ENCODE measurements at places on chromosomes 2 and 18. TPM values are rescaled to one million over a fixed set of nuclear protein-coding genes. Genes with fewer than 3 reads are reported as not detected.

VIL1 gene
- total RNA-seq = not detected

DYNC2LI1 gene
- 17.8 TPM for total RNA-seq

CYTIP gene
- not detected for total RNA-seq

DOCK10 gene
- 13.8 TPM for total RNA-seq

CD8B gene
- total RNA-seq = not detected

ELOA2 gene
- not detected for total RNA-seq

MTLN gene
- total RNA-seq = 77.5 TPM

KLHL41 gene
- 0.34 TPM for total RNA-seq

FN1 gene
- 4,893 TPM for total RNA-seq

TIA1 gene
- 46.2 TPM for total RNA-seq

ANKRD62 gene
- total RNA-seq = not detected

DTNA gene
- 8.3 TPM for total RNA-seq

NETO1 gene
- total RNA-seq = 0.74 TPM

RNF152 gene
- total RNA-seq = 1.9 TPM

IL36B gene
- total RNA-seq = not detected

RETSAT gene
- 33.5 TPM for total RNA-seq

RPRD1A gene
- total RNA-seq = 28.1 TPM

VWC2L gene
- not detected for total RNA-seq

AMER3 gene
- total RNA-seq = not detected

TRIM54 gene
- not detected for total RNA-seq

LYPD6B gene
- total RNA-seq = not detected

ABCG8 gene
- total RNA-seq = not detected

FHOD3 gene
- total RNA-seq = 2.9 TPM
